ENCODE measurements at places on chromosomes 6 and 20.

- DNase-seq: no peak
Observed at GRCh38 chr6:117938311-117938995, 31.4 kb downstream of the SLC35F1 start.

- DNase-seq: no peak
Observed at GRCh38 chr6:88006557-88006956, 41.1 kb upstream of the SPACA1 start.

- no peak for DNase-seq
Observed at GRCh38 chr6:20233007-20233730, 20.9 kb upstream of the MBOAT1 start.

DNA sequence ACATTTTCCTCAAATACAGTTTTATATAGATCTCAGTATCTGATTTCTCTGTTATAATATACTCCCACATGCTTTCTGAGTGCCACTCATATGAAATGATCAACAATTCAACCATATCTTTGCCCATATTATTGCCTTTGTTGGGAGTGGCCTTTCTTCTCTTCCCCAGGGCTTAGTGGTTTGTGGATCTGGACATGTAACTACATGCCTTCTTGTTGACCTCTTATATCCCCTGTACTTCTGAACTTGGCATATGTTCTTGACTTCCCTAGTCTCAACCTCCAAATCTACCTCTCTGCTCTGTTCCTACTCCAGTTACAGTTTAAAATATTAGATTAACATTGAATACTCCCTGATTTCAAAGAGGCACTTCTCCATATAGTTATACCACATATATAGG is 34.3 kb upstream of the PRIM2 start:
- no peak for DNase-seq

DNA sequence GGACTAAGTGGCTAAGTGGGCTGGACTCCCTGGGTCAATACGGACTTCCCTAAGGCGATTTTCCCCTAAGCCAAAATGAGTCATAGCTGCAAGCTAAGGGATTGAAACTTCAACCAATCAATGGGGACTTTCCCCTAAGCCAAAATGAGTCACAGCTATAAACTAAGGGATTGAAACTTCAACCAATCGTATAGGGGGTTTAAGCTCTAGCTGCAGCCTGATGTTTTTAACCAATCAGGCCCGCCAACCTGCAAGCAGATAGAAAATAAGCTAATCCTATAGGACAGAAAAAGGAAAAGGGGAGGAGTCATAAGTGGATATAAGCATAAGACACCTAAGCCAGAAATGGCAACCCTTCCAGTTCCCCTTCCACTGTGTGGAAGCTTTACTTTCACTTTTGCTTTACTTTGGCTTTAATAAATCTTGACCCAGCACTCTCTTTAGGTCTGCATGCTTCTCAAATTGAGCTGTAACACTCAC is 655.0 kb upstream of the HS3ST5 start:
- no peak for DNase-seq

GRCh38 chr20:46761566-46761965 is 52.1 kb downstream of the SLC2A10 start:
- DNase-seq: no peak

- DNase-seq: no peak
Observed at GRCh38 chr6:4880363-4880762, 104.2 kb downstream of the CDYL start.

DNA sequence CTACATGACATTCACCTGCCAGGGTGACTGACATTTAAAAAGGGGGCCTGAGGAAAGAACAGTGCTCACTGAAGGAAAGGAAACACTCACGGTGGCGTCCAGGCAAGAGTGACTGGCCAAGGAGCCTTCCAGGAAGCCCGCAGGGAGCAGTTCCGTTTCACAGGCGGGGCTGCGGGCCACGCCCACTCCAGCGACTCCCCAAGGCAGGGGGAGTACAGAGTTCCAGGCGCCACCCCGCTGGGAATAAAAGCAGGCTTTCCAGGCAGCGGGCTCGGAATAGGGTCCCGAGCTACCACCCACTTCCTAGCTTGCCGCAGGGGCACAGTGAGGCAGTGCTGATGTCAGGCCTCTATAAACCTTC is 34.2 kb downstream of the PKIG start:
- DNase-seq: no peak

GRCh38 chr6:140601021-140601808 is 1226.8 kb upstream of the CITED2 start:
- no peak for DNase-seq

DNA sequence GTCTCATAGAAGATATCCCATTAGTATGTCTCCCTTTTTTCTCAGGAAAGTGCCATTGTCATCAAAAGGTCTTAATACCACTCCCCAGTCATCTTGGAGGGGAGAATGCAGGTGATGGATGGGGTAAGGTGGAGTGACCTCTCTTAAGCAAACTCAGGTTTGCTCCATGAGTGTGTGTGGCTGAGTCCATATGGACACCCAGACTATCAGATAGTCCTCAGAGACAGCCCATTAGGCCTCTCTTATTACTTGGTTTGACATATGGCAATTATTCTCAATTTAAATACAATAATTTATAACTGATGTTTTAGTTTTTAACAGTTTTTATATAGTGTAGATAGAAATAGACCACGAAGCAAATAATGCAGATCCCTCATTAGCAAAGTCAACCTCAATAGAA is 23.2 kb downstream of the LAMA4 start:
- no peak for DNase-seq

- no peak for DNase-seq
Observed at GRCh38 chr6:136920671-136921380, 1.3 kb upstream of the SLC35D3 start.

DNA sequence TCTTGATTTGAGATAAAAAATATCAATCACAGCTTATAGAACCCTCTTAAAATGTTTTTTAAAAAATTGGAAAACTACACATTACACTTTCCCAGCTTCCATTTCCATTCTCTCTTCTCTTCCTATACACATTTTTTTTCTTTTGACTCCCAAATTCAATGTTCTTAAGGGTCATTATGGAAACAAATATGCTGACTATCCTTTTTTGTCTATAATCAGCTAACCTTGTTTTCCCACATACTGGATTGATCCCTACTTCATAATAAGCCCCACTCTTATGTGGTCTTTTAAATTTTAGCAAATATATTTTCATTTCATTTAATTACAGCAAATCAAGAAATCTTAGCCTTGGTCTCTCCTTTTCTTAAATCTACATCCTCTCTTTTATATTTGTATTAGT is 378.4 kb downstream of the MEI4 start:
- DNase-seq: no peak

DNA sequence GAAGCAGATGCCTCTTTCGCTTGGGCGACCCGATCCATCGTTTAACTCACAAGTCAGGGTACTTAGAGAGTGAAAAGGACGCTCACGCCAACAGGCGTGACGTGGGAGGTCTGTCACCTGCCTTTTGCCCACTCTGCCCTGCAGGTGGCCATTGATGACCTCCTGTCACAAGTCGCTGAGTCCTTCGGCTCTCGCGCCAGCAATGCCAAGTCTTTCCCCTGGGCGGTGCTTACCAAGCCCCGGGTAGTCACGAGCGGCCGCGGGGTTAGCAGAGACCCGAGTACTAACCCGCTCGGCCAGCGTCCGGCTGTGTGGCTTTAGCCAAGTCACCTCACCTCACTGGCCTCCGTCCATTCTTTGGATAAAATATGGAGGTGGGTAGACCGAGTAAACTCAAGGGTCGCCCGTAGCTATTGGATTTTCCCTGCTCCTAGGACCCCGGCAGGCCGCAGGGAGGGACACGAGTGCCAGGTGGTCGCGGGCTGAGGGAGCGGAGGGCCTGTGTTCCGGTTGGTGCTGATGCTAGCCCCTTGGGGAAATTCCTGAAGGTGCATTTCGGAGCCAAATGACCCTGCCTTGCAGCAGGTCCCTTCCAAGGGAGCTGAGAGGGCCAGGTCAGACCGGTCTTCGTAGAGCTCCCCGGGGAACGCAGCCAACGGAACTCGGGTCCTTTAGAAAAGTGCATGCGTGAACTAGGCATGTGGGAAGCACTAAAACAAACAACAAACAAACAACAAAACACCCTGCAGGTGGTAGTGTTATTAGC is 668 bp downstream of the PKIB start:
- no peak for DNase-seq

DNA sequence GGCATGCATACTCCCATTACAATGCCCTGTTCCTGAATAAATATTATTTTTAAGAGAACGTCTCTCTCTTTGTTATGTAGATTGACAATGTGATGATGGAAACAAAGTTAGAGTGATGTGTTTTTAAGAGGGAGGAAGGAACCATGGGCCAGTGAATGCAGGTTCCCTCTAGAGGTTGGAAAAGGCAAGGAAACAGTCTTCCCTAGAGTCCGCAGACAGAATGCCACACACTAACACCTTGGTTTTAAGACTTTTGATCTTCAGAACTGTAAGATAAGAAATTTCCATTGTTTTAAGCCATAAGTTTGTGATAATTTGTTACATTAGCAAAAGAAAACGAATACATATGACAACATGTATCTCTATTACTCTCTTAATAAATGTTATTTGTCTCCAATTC is 4.7 kb upstream of the CENPW start:
- DNase-seq: no peak

GRCh38 chr6:108862479-108863191 is 14.4 kb downstream of the ARMC2 start:
- no peak for DNase-seq

- no peak for DNase-seq
Observed at GRCh38 chr20:62339647-62340062, 27.5 kb downstream of the LAMA5 start.

DNA sequence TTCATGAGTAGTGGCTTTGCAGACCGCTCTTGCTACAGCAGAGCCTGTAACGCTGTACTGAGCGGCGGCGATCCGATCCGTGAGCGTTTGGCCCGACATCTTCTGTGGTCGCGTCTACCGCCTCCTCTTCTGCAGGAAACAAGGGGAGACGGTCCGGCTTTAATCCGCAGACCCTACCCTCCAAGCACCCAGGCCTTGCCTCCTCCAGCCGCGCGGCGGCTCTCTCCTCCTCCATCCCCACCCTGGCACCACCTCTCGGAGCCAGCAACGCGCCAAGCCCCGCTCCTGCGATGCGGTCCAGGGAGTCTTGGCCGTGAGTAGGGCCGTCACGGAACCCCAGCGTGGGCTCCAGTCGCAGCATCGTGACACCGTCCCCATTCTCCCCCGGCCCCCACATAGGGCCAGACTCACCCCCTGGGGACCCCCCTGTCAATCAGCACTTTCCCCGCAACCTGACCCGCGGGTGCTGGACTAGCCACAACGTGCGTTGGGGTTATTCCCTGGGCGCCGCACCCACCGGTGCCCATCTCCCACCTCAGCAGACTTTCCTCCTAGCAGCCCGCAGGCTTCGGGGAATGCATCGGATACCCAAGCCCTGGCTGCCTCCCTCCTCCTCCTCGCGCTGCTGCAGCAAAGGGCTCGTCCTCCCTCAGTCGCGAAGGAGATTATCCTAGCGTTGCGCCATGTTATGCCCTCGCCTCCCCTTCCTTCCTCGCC is 914 bp downstream of the SNAP91 start:
- DNase-seq: no peak

- DNase-seq: no peak
Observed at GRCh38 chr6:85551264-85551663, 42.4 kb downstream of the SNX14 start.

DNA sequence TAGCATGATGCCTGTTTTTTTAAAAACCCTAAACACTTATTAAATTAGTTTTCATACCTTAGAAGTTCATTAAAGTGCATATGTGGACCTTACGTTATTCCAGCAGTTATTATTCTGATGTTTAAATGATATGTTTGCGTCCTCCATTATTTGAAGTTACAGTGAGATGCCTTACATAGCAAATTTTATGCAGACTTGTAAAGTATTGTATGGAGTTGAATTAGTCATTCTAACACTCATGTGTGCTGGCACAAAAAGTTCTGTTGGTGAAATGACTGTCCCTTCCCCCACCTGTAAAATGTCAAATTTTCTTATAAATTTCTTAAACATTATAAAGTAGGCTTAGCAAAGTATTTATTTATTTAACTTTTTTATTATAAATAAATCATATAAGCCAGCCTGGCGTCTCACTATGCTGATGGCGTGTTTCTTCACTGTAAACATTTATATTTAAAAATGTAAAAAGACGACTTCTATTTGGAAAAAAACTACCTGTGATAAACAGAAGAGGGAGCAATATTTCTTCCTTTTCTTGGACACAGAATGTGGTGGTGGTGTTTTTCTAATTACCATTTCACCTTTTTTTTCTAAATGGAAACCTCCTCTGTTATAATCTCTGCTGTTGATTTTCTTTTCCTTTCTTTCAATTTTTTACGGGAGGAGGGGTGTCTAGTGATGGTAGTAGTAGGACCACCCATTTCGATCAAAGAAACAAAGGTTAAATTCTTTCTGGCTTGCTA is 155.4 kb downstream of the RFPL4B start:
- no peak for DNase-seq

DNA sequence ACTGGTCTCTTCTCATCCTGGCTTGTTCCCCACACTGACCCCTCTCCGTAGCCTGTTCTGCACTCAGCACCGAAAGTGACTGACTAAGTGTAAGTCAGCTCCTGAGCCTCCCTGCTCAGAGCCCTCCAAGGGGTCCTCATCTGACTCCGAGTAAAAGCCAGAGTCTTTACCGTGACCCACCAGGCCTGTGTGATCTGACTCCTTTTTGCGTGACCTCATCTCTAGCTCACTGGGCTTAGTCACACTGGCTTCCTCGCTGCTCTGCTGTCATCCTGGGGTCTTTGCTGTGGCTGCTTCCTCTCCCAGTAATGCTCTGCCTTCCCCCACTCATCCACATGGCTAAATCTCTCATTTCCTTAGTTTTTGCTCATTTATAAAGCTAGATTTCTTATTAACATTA is 116.6 kb downstream of the PLCB4 start:
- no peak for DNase-seq

- DNase-seq: no peak
Observed at GRCh38 chr6:53360093-53360912, 11.6 kb upstream of the ELOVL5 start.

DNA sequence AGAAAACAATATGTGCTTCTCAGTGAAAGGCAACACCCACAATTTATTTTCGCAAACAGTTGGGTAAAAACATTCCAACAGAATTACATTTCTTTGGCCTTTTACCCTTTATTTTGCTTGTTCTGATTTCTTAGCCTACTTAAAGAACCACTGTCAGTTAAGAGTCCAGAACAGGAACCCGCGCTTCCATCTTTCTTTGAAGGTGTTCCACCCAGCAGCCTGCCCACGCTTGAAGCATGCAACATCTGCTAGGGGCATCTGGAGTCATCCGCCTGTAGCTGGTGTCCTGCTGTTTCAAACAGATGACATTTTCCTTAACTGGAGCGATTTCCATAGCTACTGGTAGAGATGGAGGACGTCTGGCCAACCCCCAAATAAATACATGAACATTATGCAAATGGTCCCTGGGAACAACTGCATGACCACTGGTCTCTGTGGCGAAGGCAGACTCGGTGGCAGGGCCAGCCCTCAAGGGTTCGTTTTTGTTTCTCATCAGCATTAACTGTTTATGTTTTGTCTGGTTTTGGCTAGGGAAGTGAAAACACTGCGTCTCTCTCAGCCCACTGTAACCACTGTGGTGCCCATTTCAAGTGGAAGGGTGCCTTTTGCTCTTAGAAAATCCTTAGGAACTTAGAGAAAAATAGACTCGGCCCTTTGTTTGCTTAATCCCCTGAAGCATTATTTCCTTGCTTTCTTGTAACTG is 51.6 kb downstream of the LAMA4 start:
- DNase-seq: no peak
